CD4-positive, alpha-beta memory T cell (primary cell): ENCODE measurements at places on chromosomes 6 and 20. TPM values are rescaled to one million over a fixed set of nuclear protein-coding genes. Genes with fewer than 3 reads are reported as not detected.

Gene TCFL5
- total RNA-seq: 9.9 TPM

Gene TDRD6
- not detected for total RNA-seq

Gene CABLES2
- 7.5 TPM for total RNA-seq

Gene CD83
- 5.8 TPM for total RNA-seq

Gene SUN5
- total RNA-seq: not detected

Gene PDYN
- not detected for total RNA-seq

Gene HLA-G
- 0.52 TPM for total RNA-seq

Gene EFCAB8
- total RNA-seq: 1.8 TPM

Gene OR2H2
- total RNA-seq: not detected

Gene SOD2
- 131 TPM for total RNA-seq

Gene GHRH
- not detected for total RNA-seq

Gene TTLL9
- not detected for total RNA-seq

Gene TTK
- total RNA-seq: 0.87 TPM

Gene RTN4IP1
- total RNA-seq: 8.3 TPM

Gene PLN
- total RNA-seq: not detected

DNA sequence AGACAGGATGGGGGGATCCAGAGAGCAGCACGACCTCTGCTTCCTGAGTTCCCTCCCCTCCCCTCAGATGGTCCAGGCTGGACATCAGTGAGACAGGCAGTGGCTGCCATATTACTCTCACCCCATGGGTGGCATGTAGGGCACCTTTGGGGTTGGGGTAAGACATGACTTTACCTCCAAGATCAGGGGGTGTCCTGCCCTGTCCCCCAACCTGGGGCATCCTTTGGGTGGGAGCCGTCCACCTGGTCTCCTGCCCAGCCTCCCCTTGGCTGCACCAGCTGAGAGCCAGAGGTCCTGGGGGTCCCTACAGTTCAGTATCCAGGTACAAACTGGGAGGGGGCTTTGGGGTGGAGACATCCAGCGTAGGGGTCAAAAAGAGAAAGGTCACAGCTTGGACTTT is 48.7 kb upstream of the SLCO4A1 start:
- DNase-seq: no peak

- DNase-seq: no peak
These were observed 72.6 kb upstream of the F13A1 start for GRCh38 chr6:6393069-6393529.

- no peak for DNase-seq
These were observed 5.8 kb upstream of the SRXN1 start for GRCh38 chr20:658731-659291.

GRCh38 chr6:100453701-100454521 is 10.8 kb downstream of the SIM1 start:
- no peak for DNase-seq

DNA sequence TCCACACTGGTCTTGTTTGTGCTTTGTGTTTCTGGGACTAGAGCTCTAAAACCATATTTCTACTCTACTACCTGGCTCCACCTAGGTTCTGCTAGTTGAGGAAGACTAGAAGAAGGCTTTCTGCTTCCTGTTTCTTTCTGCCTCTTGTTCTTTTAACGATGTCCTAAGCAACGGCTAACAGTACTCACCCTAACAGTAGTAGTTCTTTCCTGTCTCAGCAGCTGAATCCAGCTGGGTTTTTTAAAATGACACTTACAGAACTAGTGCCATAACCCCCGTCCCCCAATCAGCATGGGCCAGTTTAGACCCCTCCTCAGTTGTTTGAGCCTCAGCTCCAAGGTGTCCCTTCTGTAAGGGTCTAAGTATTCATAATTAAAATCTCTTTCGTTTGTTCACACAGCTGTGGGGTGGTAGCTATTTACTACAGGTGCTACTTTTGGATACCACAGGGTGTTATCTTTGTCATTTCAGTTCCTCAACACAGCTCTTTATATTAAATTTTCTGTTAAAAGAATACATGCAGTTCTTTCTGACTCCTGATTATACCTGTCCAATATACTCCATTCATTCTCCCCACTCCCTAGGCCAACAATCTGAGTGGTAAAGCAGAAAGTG is 790.2 kb downstream of the DHX35 start:
- DNase-seq: no peak

- no peak for DNase-seq
These were observed 24.7 kb upstream of the MROH8 start for GRCh38 chr20:37204056-37204455.

- no peak for DNase-seq
These were observed 348.6 kb downstream of the CD109 start for GRCh38 chr6:74044417-74045096.

DNA sequence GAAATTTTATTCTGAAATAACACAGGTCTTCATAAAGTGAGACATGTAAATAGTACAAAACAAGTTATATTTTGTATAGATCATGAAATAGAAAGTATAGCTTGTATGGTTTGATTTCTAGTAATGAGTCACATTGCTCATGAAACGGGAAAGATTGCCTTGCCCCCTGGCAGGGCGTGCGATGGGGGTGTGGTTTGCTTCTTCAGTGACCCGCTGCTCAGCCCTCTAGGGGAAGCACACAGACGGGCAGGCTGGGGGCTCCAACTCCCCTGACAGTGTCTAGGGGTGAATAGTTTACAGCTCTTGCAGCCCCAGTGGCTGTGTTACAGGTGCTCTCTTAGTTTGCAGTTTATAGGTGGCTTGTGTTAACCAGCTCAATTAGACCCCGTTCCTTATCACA is 170.5 kb upstream of the RGS17 start:
- no peak for DNase-seq

DNA sequence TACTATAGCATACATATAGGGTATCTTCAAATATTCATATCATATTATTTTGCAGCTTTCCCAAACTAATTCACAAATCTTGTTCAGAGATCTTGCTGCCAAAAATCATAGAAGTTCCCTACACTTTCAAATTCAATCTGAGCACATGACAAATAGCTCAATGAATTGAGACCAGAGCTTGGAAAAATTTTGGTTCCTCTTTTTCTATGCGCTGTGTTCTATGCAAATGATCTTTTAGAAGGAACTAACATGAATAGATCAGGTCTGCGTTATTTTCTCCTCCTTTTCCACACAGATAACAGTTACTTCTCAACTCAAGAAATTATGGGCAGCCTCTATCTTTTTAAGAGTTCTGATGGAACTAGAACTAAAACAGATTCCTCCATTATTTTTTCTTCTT is 316.3 kb downstream of the ARHGAP18 start:
- no peak for DNase-seq

- DNase-seq: no peak
These were observed 45.5 kb downstream of the CEP43 start for GRCh38 chr6:167044696-167045095.

- DNase-seq: no peak
These were observed 24.5 kb downstream of the SLC13A3 start for GRCh38 chr20:46626758-46627157.

DNA sequence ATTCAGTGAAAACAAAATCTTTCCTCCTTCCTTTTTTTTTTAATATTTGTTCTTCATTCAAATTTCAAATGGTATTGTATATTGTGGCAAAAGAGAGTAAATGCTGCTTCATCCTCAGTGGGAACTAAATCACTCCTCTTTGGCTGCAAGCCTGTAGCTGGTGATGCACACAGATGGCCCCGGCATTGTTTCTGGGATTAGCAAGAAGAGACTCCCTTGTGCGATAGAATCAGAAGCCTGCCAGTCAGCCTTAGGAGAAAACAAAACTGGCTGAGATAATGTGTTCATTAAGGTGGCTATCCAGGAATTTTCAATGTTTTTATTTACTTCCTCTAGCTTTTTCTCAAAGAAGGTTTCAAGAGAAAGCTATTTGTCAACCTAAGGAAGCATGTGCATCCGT is 20.7 kb upstream of the ELOVL2 start:
- no peak for DNase-seq

DNA sequence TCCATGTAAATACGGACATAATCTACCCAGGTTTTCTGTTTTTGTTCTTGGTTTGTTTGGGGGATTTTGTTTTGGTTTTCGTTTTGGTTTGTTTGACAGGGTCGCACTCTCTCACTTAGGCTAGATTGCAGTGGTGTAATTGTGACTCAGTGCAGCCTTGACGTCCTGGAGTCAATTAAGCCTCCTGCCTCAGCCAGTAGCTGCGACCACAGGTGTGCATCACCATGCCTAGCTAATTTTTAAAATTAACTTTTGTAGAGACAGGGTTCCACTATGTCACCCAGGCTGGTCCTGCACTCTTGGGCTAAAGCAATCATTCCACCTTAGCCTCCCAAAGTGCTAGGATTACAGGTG is 37.8 kb upstream of the EYA4 start:
- DNase-seq: no peak

- no peak for DNase-seq
These were observed 122.6 kb downstream of the EDN3 start for GRCh38 chr20:59422872-59423544.

DNA sequence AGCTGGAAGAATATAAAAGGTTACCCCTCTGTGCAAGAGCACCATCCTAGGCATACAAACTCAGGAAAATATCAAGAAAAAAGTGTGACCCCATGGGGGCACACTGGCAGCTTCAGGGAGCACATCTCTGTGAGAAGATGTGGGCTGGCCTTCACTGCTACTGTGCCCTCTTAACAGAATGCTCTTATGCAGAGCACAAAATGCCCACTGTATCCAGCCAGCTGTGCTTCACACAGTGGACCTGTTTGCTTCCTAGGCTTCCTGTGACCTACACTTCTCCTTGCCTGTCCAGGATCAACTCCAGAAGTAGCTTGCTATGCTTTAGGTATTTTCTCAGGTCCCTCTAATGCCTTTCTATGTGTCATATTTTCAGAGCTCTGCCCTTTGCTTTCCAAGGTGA is 380.2 kb upstream of the MMS22L start:
- DNase-seq: no peak

DNA sequence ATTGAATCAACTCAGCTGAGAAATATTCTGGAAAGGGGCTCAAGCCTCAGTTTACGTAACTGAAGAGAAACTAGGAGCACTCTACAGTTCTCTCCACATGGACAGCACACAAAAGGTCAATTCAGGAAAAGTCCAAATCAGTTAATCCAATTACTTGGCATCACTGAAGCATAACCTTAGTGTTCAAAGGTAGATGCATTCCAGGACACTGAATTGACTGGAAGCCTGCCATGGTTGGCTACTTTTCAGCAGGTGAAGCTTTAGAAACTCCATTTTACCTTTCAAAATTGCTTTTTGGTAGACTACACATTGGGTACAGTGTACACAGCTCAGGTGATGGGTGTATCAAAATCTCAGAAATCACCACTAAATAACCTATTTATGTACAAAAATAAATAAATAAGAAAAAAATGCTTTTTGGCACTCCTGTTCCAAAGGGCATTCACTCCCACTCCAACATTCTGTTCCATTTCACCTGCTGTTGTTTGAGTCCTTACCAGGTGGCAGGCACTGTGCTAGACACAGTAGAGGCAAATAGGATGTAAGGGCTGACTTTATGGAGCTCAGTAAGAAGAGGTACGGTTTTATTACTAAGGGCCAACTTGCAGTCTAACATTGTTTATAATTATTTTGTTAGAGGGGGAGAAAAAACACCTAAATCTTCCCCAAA is 153.4 kb downstream of the FAXC start:
- no peak for DNase-seq

DNA sequence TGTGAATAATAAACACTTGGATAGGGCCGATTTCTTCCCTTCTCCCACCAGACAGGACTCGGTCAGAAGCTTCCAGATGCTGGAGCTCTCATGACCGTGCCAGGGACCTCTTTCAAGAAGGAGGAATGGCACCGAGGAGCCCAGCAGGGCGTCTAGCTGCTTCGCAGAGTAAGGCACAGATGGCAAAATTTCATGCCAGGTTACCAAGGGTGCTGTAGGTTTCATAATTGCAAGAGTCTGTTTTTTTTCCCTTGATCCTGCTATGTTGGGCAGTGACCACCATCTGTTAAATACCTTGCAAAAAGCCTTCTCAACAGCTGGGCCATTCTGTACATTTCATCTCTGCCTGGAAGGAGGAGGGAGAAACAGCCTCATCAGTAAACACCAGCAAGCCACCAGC is 111.8 kb downstream of the EDN3 start:
- DNase-seq: no peak

DNA sequence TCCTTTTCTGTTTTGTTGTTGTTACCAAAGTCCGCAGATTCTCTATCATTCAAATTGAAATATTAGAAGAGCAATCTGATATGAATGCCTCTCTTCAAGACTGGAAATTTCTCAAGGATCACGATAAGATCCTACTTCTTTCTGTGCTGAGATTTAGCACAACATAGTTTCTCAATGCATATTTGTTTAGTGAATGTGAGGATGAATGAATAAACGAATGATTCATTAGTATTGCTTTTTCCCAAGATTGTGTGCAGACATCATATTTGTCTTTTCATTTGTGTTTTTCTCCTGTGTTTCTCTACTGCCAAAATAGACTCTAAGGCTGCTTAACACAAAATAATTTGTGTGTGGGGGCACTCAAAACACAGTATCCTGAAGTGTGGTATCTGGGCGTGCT is 862.7 kb upstream of the MAP3K7 start:
- no peak for DNase-seq

DNA sequence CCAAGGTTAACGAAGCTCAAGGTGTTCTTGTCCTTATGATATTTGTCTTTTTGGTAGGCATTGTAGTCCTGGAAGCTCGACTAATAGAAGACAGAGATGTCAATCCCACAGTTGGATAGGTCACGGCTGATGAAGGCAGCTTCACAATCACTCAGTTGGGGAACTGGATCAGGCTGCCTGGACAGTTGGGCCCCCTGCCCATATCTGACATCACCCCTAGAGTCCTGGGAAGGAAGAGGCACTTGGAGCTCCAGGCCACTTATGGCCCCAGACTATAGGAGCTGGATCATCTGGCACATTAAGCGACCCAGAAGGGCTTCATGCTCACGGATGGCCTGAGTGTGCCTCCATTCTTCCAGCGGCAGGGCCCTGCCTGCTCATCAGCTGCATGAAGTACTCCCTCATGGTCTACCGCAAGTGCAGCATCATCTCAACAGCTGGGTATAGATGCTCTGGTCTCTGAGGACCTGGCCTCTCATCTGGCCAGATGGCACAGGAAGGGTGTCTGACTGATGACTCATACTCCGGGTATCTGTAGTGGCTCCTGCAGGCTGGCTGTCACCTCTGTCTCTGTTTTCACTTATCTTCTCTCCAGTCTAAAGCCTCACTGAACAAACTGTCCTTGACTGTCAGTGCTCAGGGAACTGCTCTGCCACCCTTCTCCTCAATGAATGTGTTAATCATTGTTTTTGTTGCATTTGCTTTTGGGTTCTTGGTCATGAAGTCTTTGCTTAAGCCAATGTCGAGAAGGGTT is 29.2 kb upstream of the SSR1 start:
- no peak for DNase-seq

DNA sequence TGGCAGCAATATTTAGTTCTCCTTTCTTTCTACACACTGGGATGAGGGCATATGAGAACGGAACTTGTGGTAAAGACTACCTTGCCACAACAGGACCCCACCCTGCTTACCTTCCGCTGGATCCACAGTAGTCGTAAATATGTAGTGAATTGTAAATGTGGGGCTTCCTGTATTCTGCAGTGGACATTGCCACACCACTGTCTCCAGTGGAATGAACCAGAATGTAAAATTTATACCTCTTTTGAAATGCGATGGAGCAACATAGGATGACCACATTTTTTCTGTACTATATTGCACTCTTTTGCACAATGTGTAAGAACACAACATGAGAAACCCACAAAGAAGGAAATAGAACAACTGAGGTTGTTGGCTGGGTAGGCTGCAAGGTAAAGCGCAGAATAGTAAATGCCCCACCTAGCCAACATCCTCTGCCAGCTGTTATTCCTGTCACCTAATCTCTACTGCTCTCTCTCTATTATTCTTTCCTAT is 16.1 kb upstream of the RIPOR2 start:
- DNase-seq: peak; percentile 81

GRCh38 chr6:43060034-43060754 is 763 bp downstream of the KLC4 start:
- peak; percentile 41 for DNase-seq
